Adrenal gland (tissue), 19 donors: ENCODE measurements at places on chromosomes 4 and X.

DNA sequence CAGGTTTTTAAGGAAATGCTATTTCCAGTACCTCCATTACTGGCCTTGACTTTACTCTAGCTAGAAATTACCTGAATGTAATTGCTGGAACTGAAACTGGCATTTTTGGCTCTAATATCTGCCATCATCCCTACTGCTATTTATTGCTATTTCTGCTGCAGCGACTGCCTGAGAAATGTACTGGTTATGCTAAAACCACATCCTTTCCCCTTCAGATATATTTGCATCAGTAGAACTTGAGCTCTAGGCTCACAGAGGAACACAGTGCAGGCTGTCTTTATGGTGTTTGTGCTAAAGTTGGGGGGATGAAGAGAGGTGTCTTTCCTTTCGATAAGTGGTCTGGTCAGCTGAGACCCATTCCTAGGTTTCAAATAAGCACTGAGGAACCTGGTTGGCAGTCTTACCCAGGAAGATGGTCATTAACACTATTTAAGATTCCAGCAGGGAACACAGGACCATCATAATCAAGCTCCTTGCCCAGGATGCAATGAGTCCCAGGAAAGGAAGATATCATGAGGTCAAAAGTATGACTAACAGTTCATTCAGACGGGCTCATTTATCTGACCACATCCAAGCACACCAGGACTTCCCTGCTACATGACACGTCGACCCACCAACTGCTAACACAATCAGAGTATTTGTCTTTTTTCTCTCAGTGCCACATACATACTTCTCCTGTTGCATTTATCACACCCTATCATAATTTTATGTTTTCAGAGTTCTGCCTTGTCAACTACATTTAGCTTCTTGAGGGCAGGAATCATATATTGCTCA is 137.4 kb downstream of the GABRA3 start:
- DNase-seq: no peak
- no peaks in the 10 kb centered on the region for H3K36me3 ChIP-seq
- H3K27me3 ChIP-seq: no peaks in the 10 kb centered on the region
- H3K27ac ChIP-seq: no peak overlapping the region
- no peak overlapping the region for H3K4me3 ChIP-seq

GRCh38 chrX:38318196-38318595 is 9.1 kb downstream of the RPGR start:
- H3K4me1 ChIP-seq: no peaks in the 10 kb centered on the region
- no peak overlapping the region for H3K27ac ChIP-seq
- H3K27me3 ChIP-seq: no peaks in the 10 kb centered on the region
- no peak overlapping the region for H3K4me3 ChIP-seq
- no peak for DNase-seq

- H3K27me3 ChIP-seq: no peaks in the 10 kb centered on the region
- DNase-seq: peak; percentile 83
- no peaks in the 10 kb centered on the region for H3K36me3 ChIP-seq
- peak within 1 kb of the TSS; percentile 32 for H3K4me3 ChIP-seq
- H3K27ac ChIP-seq: peak within 1 kb of the TSS; percentile 65
- H3K4me1 ChIP-seq: no peaks in the 10 kb centered on the region
Measured at GRCh38 chrX:141176586-141177451, at the start of gene LDOC1. LDOC1 (minus strand) TSS chrX:141177129; CDS start chrX:141177021, 108 bp downstream.

- no peak overlapping the region for H3K4me3 ChIP-seq
- DNase-seq: no peak
- peaks cover 16% of the 10 kb centered on the region for H3K4me1 ChIP-seq
- H3K36me3 ChIP-seq: no peaks in the 10 kb centered on the region
- H3K27me3 ChIP-seq: no peaks in the 10 kb centered on the region
Measured at GRCh38 chr4:142345924-142346323, 500.2 kb downstream of the INPP4B start.

DNA sequence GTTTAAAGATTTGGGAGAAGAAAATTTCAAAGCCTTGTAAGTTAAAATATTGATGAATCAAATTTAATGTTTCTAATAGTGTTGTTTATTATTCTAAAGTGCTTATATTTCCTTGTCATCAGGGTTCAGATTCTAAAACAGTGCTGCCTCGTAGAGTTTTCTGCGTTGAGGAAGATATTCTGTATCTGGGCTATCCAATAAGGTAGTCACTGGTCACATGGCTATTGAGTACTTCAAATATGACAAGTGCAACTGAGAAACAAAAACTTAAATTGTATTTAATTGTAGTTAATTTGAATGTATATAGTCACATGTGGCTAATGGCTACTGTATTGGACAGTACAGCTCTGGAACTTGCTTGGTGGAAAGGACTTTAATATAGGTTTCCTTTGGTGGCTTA is 1.1 kb downstream of the ALB start:
- H3K27ac ChIP-seq: no peak overlapping the region
- H3K27me3 ChIP-seq: no peaks in the 10 kb centered on the region
- H3K36me3 ChIP-seq: no peaks in the 10 kb centered on the region
- no peaks in the 10 kb centered on the region for H3K4me1 ChIP-seq

DNA sequence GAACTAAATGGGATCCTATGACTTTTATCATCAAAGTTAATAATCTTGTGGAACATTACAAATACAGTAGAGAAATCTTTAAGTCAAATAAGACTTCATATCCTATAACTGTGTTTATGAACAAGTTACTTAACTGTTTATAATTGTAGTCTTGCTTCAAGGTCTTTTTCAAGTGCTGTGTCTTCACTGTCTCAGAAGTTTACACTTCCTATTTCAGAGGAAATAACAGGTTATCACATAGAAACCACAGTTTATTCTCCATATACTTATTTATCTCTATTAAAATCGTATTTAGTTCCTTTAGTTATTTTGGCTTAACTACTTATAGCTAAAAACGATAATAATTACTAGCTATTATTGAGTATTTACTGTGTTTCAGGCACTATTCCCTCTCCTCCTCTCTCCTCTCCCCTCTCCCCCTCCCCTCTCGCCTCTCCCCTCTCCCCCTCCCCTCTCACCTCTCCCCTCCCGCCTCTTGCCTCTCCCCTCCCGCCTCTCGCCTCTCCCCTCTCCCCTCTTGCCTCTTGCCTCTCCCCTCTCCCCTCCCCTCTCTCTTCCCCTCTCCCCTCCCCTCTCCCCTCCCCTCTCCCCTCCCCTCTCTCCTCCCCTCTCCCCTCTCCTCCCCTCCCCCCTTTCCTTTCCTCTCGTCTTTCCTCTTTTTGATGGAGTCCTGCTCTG is 63.7 kb downstream of the RBPJ start:
- DNase-seq: no peak
- H3K27me3 ChIP-seq: no peaks in the 10 kb centered on the region
- no peak overlapping the region for H3K27ac ChIP-seq
- H3K4me3 ChIP-seq: no peak overlapping the region
- no peaks in the 10 kb centered on the region for H3K36me3 ChIP-seq

DNA sequence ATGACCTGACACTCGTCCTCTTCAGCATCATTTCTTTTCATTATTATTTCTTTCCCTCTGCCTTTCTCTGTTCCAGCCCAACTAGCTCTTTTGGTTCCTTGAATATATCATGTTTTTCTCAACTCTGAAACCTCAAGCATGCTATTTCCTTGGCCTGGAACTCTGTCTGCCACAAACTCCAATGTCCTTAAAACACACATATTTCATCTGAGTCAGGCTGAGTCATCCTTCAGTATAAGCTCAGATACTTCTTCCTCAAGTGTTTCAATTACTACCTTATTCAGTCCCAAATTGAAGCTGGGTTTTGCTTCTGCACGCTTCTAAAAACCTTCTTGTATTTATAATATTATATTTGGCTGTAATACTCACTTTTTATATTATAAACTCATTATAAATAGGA is 424.2 kb downstream of the PDGFC start:
- H3K27me3 ChIP-seq: no peaks in the 10 kb centered on the region
- DNase-seq: peak; percentile 31
- peaks cover 6% of the 10 kb centered on the region for H3K4me1 ChIP-seq
- H3K27ac ChIP-seq: no peak overlapping the region
- H3K4me3 ChIP-seq: no peak overlapping the region

DNA sequence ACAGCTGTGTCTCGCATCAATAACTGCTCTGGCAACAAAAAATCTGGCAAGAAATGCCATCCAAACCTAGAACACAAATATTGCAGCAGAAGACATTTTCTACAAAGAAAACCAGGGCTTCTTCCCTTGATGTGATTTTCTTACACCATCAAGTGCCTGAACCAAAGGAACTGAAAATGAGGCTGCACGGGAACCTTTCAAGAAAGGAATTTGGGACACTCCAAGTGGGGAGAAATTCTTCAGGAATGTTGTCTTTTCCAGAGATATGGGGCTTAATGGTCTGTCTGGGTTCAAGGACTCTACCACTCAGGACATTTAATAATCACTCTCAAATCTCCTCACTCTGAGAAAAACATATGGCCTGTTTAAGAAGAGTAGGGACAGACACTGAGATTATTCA is 57.6 kb downstream of the PRDM5 start:
- H3K4me1 ChIP-seq: no peaks in the 10 kb centered on the region
- H3K4me3 ChIP-seq: no peak overlapping the region
- no peak overlapping the region for H3K27ac ChIP-seq
- no peaks in the 10 kb centered on the region for H3K27me3 ChIP-seq
- no peaks in the 10 kb centered on the region for H3K36me3 ChIP-seq

- H3K4me1 ChIP-seq: no peaks in the 10 kb centered on the region
- no peak overlapping the region for H3K4me3 ChIP-seq
- H3K36me3 ChIP-seq: no peaks in the 10 kb centered on the region
- H3K27me3 ChIP-seq: peaks cover 15% of the 10 kb centered on the region
- H3K27ac ChIP-seq: no peak overlapping the region
- no peak for DNase-seq
Measured at GRCh38 chrX:112832481-112833095, 8.0 kb downstream of the AMOT start.

GRCh38 chrX:92213786-92214185 is 434.6 kb downstream of the PCDH11X start:
- no peak overlapping the region for H3K27ac ChIP-seq
- no peak for DNase-seq
- H3K36me3 ChIP-seq: no peaks in the 10 kb centered on the region
- H3K27me3 ChIP-seq: no peaks in the 10 kb centered on the region
- H3K4me3 ChIP-seq: no peak overlapping the region
- H3K4me1 ChIP-seq: no peaks in the 10 kb centered on the region

DNA sequence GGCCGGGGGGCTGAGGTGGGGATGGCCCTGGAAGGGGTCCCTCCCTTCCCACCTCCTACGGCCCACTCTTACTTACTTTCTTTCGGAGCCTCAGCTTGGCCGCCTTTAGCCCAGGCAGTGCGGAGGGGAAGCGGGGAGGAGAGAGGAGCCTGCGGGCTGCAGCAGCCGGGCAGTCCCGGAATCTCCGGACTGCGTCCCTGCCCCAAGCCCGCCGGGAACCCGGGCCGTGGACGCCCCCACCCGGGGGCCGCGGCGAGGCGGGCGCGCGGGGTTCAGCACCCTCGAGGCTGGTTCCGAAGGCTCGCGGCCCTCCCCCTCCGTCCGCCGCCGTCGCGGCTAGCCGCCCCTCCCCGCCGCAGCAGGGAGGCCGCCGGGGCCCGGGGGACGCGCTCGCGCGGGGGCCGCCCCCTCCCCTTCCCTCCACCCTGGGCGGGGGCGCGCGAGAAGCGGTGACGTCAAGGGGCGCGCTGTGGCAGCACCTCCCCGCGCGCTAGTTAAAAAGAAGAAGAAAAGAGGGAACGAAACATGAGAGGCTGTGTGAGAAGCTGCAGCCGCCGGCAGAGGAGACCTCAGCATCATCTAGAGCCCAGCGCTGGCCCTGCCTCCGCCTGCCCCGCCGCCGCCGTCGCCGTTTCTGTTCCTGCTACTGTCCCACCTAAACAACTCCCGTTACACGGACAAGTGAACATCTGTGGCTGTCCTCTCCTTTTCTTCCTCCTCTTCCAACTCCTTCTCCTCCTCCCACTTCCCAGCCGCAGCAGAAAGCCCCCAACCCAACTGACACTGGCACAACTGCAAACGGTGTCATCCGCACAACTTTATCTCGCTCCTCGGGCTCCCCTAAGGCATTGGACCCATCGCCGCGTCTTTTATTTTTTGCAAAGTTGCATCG is at the start of gene HHIP:
HHIP (plus strand) TSS at position 526 of the 892 bp plus-strand sequence. CDS start 520 bp downstream, outside the sequence.
- H3K27ac ChIP-seq: peak within 1 kb of the TSS; percentile 69
- peak within 1 kb of the TSS; percentile 22 for H3K4me3 ChIP-seq
- no peak for DNase-seq
- peaks cover 20% of the 10 kb centered on the region for H3K27me3 ChIP-seq
- H3K36me3 ChIP-seq: no peaks in the 10 kb centered on the region

- H3K27me3 ChIP-seq: no peaks in the 10 kb centered on the region
- peak overlapping the region; percentile 97 for H3K27ac ChIP-seq
- peaks cover 38% of the 10 kb centered on the region for H3K4me1 ChIP-seq
- DNase-seq: peak; percentile 36
- peaks cover 24% of the 10 kb centered on the region for H3K36me3 ChIP-seq
Measured at GRCh38 chr4:82898322-82899243, 2.0 kb upstream of the THAP9 start.

DNA sequence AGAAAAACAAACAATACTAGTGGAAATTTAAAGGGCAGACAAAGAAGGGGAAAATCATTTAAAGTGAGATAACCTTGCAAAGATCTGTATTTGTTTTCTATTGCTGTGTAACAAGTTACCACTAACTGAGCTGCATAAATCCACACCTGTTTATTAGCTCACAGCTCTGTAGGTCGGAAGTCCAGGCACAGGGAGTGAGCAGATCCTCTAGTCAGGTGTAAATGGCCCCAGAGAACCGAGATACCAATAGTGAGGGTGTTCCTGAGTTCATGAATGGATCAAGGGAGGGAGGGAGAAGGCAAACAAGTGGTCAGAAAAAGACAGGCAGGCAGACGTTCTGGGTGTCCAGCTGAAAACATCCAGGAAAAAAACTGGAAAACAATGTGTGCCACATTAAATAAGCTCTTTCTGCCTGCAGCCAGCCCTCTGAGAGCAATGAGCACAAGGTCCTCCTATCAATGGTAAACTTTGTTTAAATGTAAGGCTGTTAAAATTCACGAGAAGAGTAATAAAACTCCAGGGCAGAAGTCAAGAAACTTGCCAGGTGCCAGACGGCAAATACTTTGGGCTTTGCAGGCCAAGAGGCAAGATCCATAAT is 25.0 kb downstream of the ADGRA3 start:
- no peaks in the 10 kb centered on the region for H3K27me3 ChIP-seq
- H3K4me1 ChIP-seq: no peaks in the 10 kb centered on the region
- H3K4me3 ChIP-seq: no peak overlapping the region
- no peak overlapping the region for H3K27ac ChIP-seq
- DNase-seq: no peak

- H3K27me3 ChIP-seq: no peaks in the 10 kb centered on the region
- no peak overlapping the region for H3K4me3 ChIP-seq
- H3K27ac ChIP-seq: no peak overlapping the region
- H3K36me3 ChIP-seq: no peaks in the 10 kb centered on the region
Measured at GRCh38 chr4:167606551-167606950, 372.3 kb upstream of the SPOCK3 start.

DNA sequence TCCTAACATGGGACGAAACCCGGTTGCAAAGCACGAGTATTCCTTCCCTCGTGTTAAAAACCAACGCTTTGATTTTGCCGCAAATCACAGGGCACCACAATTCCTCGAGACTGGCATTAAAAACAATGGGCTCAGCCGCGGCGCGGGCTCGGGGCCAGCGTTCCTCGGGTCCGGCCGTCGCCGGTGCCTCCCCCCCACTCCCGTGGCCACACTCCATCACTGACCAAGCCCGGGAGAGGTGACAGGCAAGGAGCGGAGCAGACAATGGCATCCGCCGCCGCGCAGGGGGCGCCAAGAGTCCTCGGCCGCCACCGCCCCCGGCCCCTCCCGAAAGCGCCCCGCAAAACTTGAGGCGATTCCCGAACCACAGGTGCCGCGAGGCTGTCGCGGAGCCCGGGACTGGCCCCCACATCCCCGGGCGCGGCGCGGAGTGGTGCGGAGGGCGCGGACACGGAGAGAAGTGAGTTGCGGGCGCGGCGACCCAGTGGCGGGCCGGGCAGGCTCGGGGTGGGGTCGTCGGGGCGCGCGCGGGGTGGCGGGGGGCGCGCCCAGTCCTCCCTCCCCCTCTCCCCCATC is 445 bp downstream of the AP1S2 start:
- no peak overlapping the region for H3K4me3 ChIP-seq
- no peaks in the 10 kb centered on the region for H3K36me3 ChIP-seq
- H3K27me3 ChIP-seq: no peaks in the 10 kb centered on the region
- peak; percentile 48 for DNase-seq
- peaks cover 5% of the 10 kb centered on the region for H3K4me1 ChIP-seq
- no peak overlapping the region for H3K27ac ChIP-seq
